ENCODE measurements at places on chromosomes 13 and 19.

DNA sequence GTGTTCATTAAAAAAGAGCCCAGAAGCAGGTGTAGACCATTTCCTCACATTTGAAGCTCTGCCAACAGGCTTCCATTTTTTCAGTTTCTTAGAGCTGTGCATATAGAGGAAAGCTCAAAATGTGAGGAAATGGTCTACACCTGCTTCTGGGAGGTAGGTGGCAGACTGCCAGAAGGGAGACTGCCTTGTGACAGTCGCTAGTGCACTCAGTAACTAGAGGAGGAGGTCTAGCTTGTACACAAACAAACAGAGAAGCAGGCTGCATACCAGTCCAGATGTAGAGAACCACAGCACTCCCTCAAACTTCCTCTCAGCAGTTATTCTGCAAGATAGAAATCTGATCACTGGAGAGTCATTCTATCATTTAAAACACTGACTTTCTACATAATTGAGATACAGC lies 800.2 kb downstream of the EFNB2 start:
- no peak for DNase-seq

DNA sequence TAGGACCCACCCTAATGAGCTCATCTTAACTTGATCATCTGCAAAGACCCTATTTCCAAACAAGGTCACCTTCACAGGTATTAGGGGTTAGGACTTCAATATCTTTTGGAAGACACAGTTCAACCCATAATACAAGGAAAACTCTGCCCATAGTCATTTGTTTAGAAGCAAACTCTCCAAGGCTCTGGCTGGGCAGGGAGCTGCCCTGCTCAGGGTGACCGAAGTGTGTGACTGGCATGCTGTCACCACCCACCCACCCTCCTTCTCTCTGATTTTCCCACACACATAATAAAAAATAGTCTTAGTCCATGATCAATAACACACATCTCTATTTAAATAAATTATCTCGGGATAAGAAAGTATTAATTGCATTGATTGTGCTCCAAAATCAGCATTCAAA lies 161.1 kb downstream of the KCTD15 start:
- DNase-seq = no peak

GRCh38 chr19:589693-590395 lies at the start of gene HCN2:
Gene HCN2 (plus strand): TSS chr19:589881. CDS start chr19:589946, 65 bp downstream.
- no peak for DNase-seq

DNA sequence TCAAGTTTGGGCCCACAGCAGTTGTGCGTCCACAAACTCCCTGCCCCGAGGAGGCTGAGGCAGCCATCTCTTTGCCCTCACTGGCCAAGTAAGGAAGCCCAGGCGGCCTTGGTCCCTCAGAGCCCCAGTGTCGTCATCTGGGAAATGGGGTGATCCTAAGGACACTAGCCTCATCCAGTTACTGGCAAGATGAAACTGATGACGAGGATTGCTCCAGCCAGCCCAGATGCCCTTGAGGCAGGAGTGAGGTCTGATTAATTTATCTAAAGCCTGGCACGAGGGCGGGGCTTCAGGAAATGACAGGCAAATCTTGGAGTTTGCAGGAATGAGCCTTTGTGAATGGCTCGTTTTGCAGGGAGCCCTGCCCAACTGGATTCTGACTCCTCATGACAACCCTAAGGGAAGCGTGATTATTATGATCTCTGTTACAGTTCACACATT lies 5.6 kb downstream of the LIPE start:
- no peak for DNase-seq

DNA sequence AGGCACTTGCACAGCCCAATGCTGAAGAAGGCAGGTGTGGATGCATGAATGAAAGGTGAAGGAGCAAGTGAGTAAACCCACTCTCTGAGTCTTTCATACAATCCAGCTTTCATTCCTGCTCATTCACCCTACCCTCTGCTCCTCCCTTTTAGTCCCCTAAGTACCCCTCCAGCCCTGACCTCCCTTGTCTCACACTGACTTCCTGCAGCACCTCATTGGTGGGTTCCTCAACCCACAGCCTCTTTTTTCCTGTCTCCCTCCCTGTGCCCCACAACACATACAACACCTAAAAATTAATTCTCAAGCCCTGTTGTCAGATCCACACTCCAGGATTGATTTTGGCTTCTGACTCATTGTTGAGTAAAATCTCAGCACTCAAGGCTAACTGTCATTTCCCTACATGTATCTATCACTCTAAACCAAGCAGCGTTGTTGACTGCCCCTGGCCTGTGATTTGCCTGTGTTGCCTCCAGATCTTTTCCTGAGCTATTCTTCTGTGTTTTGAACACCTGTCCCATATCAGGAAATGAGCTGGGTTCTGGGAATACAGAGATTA lies 177.3 kb upstream of the SERP2 start:
- no peak for DNase-seq

GRCh38 chr13:99307648-99308339 lies 595 bp upstream of the GPR183 start:
- DNase-seq = peak; percentile 90

DNA sequence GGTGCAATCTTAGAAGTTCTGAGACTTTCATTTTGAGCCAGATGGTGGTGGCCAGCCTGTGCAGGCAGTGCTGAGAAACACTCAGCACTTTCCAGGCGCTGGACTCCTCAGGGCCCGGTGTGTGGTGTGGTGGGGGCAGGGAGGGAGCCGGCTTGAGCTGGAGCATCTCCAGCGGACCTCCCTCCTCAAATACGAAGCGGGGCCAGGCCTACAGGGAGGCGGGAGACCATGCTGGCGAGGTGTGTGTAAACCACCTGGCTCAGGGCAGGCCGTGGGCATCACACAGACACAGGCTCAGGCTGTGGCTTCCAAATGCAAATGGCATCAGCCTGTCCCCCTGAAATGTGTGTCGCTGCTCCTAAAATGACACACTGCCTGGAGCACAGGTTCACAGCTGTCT lies 33.3 kb upstream of the RANBP3 start:
- no peak for DNase-seq

DNA sequence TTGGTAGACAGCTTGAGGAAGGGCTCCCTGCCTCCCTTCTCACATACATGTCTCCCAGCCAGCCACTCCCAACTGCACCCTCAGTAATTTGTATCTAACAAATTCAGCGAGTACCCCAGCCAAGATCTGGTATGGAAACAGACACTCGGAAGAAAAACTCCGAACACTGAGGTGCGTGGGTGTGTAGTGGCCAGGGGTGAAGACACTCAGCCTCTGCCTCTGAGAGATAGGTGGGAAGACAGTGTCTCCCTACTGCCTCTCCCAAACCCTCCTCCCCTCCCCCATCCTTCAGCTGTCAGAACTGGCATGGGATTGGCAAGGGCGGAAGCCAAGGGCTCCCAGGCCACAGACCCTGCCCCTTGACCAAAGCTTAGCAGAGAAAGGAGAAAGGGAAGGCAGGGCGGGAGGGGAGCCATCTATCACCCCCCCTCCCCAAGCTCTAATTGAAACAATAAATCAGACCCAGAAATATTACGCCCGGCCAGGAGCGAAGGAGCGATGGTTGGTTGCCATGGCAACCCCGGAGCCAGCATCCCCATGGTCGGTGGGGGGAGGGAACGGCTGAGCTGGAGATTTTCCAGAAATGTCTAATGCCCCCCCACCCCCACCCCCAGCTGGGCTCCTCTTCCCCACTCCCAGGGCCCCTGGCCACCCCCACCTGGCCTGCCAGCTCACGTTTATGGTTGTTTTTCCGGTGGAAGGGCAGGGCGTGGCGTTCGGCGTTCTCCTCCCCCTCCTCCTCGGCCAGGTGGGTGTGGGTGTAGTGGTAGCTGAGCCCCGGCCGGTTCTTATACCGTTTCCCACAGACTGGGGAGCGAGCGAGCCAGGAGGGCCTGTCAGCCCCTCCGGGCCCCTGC lies 7.0 kb downstream of the DPF1 start:
- no peak for DNase-seq

DNA sequence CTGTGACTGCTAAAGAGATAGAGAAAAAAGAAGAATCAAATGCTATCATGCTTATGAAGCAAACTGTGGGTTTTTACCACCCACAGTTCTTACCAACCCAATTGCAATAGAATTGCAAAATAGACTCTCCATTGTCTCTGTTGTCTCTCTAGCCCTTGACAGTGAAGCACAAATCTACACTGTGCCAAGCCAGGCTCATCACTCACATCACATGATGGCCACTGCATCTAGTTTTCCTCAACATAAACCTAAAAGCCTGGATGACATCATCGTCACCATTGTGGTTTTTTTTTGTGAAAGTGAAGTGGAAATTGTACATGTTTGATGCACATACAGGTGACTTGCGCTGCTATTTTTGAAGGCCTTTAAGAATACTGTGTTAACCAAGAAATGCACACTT lies 56.1 kb downstream of the KL start:
- DNase-seq = no peak

DNA sequence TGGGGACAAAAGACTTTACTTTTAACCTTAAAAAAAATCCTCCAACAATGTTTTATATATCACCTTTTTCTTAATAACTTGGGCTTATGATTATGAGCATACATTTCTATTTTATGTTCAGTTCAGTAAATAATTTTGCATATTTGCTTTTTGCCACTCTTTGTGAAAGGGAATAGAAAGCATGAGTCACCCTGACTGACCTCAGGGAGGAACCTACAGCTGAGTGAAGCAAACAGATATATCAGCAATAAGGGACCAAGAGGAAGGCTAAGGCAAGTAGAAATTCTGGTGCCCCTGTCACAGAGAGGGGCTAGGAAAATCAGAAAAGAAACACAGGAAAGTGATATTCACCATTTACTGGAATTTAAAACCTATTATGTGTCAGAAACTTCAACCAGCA lies 37.2 kb upstream of the SOHLH2 start:
- no peak for DNase-seq

GRCh38 chr19:46035986-46036743 lies 4.6 kb downstream of the IGFL4 start:
- no peak for DNase-seq

- DNase-seq = no peak
These were observed 58.8 kb upstream of the ZNF681 start for GRCh38 chr19:23817519-23817918.

DNA sequence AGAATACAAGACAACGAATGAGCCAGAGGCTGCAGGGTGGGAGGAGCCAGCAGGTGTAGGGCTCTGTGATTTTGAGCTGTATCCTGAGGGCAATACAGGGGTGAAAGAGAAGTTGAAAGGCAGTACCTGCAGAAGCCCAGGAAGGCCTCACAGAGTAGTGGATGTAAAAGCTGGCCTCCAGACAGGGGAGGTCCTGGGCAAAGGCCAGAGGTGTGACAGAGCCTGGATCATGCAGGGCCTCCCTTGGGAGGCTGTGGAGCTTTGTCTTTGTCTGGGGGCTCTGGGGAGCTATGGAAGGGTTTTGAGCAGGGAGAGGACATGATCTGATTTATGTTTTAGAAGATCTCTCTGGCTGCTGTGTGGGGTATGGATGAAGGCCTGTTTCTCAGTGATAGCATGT lies 2.7 kb downstream of the MEGF8 start:
- no peak for DNase-seq

DNA sequence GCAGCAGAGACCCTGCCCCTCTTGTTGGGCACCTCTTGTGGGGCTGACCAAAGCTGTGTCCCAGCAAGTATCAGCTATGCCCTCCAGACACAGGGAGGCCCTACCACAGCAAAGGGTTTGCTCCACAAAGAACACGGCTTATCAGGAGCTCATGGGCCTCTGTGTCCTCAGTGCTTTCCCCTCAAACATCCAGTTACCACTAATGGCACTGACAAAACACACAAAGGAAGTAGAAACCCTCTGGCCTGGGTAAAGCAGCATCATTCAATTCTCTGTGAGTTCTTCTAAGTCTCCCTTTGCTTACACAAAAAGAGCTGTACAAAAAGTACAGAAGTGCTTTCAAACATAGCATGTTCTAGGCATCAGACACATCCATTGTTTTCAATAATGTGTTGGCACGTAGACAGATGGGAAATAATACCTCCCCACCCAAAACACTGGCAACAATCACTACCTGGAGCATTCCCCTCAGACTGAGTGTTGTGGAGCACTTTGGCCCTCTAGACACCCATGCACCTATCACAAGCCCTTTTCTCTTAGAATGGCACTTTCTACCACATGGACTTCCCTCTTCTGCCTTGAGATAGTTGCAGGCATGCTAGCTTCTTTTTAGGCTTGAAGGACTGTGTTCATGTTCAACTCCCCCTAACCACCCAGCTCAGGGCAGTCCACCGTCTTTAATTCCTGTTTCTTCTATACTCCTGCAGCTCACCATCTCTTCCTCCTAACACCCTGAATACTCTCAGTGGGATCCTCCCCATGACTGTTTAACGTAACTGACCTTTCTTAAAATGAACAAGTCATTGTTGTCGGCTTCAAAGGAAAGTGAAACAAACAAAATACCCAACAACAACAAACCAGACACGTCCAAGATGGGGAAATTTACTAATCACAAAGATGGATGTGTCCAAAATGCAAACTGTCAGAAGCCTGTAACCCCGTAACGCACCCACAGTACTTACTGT lies 43.5 kb downstream of the ATP7B start:
- DNase-seq = no peak

DNA sequence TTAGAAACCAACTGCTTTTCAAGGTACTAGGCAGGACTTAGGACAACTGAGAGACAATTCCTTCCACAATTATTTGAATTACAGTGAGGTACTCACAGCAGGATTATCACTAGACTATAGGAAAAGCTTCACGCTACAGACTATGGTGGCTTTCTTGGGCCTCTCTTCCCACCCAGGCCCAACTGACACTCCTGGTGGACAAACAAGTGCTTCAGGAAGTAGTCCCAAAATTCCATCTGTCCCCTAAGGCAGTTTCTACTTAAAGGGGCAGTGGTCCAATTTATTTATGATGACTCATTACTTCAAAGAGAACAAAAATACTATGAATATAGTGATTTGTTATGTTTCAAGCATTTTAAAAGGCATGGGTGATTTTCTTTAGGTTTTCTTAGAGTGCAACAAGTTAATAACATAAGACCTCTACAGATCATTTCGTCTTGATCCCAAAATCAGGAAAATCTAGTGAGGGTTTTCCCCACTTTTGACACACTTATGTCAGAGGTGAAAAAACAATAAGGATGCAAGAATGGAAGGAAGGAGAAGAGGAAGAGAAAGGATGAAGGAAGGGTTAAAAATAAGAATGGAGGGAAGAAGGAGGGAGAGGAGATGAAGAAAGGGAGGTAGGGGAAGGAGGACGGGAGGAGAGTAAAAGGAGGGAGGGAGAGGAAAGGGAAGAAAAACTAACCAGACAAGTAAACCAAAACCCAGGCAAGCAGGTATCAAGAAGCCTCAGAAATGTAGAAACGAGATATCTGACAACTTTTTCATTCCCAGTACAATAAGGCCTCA lies 100.7 kb downstream of the SERP2 start:
- DNase-seq = no peak

DNA sequence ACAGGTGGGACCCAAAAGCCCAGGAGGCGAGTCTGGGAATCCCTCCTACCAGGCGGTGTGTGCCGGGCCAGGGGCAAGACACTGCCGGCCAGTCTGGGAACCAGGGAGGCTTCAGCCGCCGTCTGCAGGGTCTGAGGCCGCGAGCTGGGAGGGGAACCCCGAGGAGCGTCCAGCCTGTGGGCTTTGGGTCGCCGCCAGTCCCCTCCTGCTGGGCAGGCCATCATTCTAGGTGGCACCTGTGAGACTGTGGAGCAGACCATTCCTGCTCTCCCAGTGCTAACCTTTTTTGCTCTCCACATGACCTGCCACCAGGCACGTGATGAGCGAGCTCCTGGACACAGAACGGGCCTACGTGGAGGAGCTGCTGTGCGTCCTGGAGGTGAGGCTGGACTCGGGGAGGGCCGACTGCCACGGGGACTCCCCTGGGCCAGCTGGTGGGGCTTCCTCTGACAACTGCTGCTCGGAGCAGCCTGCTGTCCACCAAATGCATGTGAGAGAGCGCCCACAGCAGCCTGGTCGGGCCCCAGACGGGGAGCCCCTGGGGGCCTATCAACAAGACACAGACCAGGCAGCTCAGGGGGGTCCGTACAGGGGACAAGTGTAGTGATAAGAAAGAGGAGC lies 24.6 kb upstream of the F7 start:
- DNase-seq = no peak

All from stimulated activated CD8-positive, alpha-beta memory T cell treated with anti-CD3 and anti-CD28 coated beads, Interleukin-7, amount 100 ng/mL, for 48 hours (primary cell).